ENCODE measurements at places on chromosomes 2 and 18.

DNA sequence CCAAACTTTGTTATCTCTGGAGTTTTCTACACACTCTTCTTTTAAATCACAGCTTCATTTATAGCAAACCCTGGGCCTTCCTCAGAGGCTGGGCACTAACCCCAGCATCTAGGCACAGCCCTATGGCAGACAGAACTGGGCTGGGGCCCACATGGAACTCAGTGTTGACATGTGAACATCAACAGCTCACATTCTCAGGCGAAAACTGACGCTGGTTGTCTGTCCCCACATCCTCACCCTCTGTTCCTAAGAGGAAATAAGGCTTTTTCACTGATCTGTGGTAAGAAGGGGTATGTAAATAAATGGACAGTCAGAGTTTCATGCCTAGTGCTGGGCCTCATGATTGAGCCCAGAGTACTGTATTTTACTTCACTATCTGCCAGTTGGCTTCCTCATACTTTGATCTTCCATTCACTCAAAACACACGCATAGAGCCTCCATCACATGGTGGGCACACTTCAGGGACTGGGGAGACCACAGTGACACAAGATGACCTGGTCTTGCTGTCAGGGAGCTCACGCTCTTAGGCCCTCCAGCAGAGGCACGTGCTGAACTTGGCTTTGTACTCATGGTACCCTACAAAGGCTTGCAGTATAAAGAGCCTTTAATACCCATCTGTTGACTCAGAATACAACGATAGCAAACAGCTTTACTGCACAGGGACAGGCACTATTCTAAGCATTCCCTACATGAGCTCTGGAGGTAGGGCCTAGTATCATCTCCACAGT lies 43.0 kb downstream of the EFEMP1 start:
- no peak for DNase-seq

DNA sequence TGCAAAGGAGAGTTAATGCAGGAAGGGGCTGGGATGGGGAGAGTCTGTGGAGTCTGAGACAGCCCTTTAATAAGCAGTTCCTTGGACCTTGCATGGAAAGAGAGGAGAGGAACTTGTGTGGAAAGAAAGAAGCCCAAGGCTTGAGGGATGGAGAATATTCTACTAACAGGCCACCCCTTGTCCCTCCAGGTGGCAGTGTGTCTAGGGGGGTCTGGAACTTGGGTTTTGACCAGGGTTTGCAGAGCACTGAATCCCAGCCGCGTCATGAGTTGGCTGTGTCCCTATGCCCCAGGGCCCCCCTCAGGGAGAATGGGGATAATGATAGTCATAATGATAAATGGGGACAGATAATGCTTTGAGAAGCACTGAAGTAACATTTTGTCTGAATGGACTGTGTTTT lies 15.0 kb downstream of the TCF7L1 start:
- DNase-seq = no peak

DNA sequence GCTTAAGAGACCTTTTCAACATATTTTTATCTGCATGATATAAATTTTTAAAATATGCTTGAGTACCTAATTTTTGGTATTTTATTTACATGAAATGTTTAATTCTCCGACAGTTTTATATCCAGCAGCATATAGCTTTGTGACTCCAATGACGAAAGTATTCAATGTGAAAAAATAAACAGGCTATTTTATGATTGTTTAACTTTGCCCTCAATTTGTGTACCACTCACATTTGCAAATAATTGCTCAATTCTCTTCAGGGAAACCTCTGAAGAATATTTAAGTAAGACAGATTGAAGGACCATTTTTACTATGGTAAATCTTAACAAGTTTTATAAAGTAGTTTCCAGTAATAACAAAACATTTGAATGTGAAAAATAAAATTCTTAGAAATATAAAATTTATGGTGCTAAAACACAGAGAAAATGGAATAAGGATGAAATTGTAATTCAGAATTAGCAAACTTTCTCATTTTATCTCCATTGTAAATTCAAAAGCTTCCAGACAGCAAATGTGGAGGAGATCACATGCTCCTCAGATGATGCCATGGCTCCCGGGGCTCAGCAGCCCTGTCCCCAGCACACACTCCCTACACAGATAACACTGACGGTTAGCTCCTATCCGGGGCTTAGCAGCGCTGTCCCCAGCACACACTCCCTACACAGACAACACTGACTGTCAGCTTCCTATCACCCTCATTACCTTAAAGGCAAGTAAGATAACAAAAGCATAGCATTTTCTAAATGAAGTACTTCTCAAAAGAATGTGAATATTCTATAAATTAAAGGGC lies 39.7 kb downstream of the SH3YL1 start:
- no peak for DNase-seq

DNA sequence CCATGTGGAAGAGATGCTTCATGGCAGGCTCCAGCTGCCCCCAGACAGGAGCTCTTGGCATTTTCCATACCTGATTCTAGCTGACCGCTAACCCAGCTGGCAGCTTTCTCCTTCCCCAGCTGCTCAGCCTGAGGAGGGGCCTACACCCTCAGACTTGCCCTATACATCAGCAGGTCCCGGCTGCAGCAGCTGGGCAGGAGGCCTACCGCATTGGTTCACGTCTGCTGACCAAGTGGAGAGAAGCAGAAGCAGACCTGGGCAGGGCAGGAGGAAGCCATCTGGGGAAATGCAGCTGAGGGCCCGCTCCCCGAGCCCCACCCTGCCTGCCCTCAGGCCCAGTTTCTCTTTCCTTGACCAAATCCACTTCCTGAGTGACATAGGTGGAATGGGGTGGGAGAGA lies 50.7 kb downstream of the LBH start:
- DNase-seq = no peak

GRCh38 chr2:19990416-19990728 lies 467 bp upstream of the WDR35 start:
- DNase-seq = no peak

GRCh38 chr18:36534154-36534688 lies 236.7 kb downstream of the FHOD3 start:
- DNase-seq = peak; percentile 79

GRCh38 chr2:203492965-203493364 lies 42.1 kb downstream of the RAPH1 start:
- no peak for DNase-seq

GRCh38 chr2:151775057-151775740 lies 40.9 kb upstream of the NEB start:
- DNase-seq = no peak

- no peak for DNase-seq
Observed at GRCh38 chr2:100963026-100963375, 39.1 kb upstream of the RPL31 start.

GRCh38 chr18:42780171-42780570 lies 335.3 kb downstream of the RIT2 start:
- DNase-seq = no peak

DNA sequence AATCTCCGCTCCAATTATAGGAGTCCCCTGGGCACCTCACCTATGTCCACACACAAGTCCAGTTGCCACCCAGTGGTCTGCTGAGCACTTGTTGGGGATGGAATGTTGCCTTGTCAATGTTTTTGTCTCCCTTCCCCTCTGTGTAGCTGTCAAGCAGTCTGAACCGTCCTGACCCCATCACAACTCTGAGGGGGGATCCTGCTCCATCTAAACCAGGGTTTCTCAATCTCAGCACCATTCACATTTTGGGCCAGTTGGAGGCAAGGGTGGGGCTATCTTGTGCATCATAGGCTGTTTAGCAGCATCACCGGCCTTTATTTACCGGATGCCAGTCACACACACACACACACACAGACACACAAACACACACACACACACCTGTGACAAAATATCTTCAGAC lies 53.0 kb downstream of the CYP26B1 start:
- no peak for DNase-seq

GRCh38 chr2:190409616-190410015 lies 1.5 kb downstream of the MFSD6 start:
- DNase-seq = no peak
